Metanephros (tissue), 2 donors: ENCODE measurements at places on chromosomes 16 and 17. TPM values are rescaled to one million over a fixed set of nuclear protein-coding genes. Genes with fewer than 3 reads are reported as not detected.

The TEKT1 gene
- total RNA-seq, result 0.70 TPM

The CCL16 gene
- not detected for total RNA-seq

The CKLF gene
- total RNA-seq, result 36.8 TPM

The ELMO3 gene
- total RNA-seq, result 6.3 TPM

The POLR2A gene
- 118 TPM for total RNA-seq

The PRRT2 gene
- 14.4 TPM for total RNA-seq

The PRSS53 gene
- total RNA-seq, result 1.1 TPM

The EXOC3L1 gene
- total RNA-seq, result 11.6 TPM

The ITGAL gene
- total RNA-seq, result 9.5 TPM

The EVPLL gene
- 1.9 TPM for total RNA-seq
